ENCODE measurements at places on chromosomes 6 and 20.

DNA sequence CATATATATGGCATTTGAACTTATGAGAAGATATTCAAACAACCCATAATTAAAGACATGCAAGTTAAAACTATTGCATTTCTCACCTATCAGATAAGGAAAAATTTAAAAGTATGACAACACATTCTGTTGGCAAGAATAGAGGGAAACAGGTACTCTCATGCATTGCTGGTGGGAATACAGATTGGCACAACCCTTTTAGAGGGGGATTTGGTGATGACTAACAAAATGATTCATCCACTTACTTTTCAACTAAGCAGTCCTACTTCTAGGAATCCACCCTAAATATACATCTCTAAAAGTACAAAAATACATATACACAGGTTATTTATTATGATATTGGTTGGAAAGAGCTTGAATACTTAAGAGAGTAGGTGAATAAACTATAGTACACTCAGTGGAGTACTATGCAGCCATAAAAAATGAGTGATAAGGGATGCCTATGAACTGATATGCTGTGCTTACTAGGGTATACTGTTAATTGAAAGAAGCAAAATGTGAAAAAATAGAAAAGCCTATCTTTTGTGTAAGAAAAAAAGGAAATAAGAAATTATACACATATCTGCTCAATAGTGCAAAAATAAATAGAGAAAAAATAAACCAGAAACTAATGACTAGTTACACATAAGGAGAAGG lies 42.2 kb downstream of the ADAT2 start:
- no peak for DNase-seq

DNA sequence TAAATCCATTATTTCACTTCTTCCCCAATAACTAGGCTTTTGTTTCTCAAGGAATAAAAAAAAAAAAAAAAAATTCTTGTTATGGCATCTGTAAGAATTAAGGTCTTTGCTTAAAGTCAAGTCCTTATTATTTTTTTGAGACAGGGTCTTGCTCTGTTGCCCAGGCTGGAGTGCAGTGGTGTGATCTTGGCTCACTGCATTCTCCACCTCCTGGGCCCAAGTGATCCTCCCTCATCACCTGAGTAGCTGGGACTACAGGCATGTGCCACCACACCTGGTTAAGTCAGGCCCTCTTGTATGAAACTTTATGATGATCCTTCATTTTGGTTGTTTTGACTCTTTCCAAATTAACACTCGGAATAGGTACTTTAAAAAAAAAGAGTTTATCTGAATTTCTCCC lies 17.3 kb downstream of the DSTN start:
- no peak for DNase-seq

- DNase-seq: no peak
These were observed 169.7 kb upstream of the GGTLC1 start for GRCh38 chr20:24158281-24158680.

DNA sequence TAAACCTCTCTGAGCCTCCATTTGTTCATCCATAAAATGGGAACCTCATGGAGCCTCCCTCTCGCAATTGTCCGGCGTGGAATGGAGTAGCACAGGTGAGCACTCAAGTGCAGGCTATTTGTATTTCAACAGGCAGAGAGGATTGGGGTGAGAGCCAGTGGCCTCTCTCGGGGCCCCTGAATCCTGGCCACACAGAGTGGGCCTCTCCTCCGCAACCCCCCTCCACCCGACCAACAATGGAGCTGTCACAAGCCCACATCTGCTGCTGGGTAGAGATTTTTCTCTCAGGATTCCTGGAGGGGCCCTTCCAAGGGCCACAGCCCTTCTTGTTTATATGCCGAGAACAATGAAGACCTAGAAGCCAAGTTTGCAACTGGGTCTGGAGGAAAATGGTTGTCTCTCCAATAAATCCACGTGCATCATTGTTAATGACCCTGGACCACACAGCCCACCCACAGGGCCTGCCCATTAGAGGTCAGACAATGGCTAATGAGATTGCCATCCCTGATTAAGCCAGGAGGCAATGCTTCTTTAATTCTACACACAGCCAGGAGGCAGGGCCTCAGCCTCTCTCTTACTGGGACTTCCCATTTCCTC lies 233.0 kb downstream of the ANKRD60 start:
- DNase-seq: no peak

DNA sequence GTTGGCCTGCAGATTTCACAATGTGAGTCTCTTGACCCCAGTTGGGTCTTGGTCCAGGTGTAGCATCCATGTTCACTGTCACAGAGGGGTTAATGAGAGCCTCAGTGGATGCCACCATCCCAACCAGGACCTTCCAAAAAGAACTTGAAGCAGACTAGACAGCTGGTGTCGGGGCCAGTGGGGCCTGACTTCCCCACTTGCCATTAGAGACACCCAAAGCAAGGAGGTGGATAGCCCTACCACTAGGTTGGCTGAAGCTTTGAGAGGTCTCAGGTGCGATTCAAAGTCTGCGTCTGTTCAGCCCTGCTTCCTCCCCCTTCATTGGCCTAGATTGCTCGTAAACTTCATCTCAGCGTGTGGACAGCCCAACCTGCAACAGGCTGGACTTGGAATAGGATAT lies 196.4 kb upstream of the RREB1 start:
- DNase-seq: no peak

GRCh38 chr6:118179048-118179447 lies 272.0 kb downstream of the SLC35F1 start:
- no peak for DNase-seq

- no peak for DNase-seq
These were observed 45.1 kb downstream of the SLC13A3 start for GRCh38 chr20:46605978-46606816.

GRCh38 chr20:60010689-60011458 lies 52.7 kb downstream of the CDH26 start:
- DNase-seq: no peak

DNA sequence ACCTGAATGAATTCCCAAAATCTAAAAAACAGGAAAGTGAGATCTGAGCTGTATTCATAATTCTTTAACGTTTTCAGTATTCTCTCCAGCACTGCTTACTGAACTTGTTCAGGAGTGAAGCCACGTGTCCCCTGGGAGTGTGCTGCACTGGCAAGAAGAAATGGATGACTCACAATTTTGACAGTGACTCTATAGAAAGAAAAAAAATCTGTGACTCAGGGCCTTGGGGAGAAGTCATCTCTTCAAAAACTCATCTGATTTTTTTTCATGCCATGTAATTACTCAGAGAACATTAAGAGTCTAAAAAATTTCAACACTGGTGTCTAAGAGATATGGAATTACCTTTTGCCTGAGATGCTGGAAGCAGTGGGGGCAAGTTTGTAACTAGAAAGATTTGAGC lies 39.7 kb downstream of the ANKEF1 start:
- no peak for DNase-seq

- DNase-seq: no peak
These were observed 165.6 kb upstream of the LAMP5 start for GRCh38 chr20:9348747-9349146.

GRCh38 chr6:137705160-137706082 lies 161.6 kb upstream of the TNFAIP3 start:
- DNase-seq: peak; percentile 40

DNA sequence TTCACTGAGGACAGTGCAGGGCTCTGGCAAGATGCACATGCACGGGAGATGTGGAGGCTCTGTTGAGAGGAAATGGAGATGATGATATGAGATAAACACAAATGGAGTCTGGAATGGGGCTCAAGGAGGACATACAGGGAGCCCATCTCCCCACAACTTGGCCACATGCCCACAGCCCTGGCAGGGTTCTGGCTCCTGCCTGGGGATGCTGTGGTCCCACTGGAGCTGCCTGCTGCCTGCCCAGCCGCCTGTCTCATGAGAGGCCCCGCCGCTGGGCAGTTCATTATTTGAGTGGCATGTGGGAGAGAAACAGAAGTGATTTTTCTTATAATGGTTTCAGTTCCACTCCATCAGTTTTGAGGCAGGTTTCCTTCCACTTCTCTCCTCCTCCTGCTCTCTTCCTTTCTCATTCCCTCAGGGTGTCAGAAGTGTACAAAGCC lies 133.6 kb upstream of the TRAF3IP2 start:
- no peak for DNase-seq

GRCh38 chr6:61951586-61951985 lies 334.4 kb downstream of the KHDRBS2 start:
- no peak for DNase-seq

DNA sequence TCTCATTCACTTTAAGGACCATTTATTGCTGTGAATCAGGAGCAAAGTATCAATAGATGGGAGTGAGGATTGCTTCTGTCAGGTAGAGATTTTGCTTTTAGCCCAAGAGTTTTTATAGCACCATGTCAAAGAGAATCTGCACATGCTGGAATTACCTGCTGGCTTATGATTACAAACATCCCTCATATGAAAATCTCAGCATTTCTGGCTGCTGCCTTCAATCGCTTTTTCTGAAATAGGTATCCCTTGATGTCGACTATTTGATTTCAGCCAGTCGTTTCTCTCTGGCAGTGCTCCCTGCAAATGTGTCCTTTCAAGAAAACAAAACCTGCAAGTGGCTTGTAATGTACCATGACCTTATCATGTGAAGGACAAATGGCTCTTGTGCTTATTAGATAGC lies 34.5 kb upstream of the NEDD9 start:
- no peak for DNase-seq

DNA sequence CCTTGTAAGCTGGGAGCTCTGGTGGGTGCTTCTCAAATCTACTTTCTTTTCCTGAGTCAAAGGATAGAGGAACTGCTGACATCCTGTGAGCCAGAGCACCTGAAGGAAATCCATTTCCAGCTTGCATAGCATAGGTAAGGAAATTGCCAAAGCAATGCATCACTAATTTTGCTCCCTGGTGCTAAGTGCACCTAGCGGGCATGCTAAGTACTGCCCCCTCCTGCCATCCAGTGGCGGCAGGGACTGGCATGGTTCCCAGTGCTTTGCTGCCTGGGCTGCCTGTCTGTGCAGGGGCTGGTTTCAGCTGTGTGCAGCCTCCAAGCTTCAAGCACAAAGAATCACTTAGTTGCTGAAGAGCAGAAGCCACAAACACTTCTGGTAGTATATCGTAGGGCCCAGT lies 63.9 kb downstream of the FARS2 start:
- DNase-seq: no peak

GRCh38 chr6:3377536-3378397 lies 79.1 kb downstream of the SLC22A23 start:
- no peak for DNase-seq

DNA sequence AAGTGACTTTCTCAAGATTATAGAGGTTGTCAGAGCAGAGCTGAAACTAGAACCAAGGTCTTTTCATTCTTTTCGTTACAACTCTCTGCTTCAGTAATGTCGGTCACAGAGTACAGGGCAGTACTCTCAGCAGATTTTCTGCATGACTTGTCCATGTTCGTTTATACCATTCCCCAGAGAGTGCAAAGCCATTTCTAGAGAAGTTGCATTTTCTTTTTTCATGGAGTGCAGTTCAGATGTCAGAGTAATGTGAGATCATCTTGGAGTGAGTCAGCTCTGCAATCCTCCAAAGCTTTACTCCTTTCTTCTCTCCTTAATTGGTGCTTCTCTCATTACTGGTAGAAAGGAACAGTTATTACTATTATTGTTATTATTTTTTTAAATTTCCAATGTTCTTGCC lies 115.6 kb upstream of the B3GAT2 start:
- no peak for DNase-seq

GRCh38 chr6:84554074-84554473 lies 210.3 kb downstream of the TBX18 start:
- no peak for DNase-seq

- no peak for DNase-seq
These were observed 14.5 kb downstream of the NOL4L start for GRCh38 chr20:32570401-32571190.

DNA sequence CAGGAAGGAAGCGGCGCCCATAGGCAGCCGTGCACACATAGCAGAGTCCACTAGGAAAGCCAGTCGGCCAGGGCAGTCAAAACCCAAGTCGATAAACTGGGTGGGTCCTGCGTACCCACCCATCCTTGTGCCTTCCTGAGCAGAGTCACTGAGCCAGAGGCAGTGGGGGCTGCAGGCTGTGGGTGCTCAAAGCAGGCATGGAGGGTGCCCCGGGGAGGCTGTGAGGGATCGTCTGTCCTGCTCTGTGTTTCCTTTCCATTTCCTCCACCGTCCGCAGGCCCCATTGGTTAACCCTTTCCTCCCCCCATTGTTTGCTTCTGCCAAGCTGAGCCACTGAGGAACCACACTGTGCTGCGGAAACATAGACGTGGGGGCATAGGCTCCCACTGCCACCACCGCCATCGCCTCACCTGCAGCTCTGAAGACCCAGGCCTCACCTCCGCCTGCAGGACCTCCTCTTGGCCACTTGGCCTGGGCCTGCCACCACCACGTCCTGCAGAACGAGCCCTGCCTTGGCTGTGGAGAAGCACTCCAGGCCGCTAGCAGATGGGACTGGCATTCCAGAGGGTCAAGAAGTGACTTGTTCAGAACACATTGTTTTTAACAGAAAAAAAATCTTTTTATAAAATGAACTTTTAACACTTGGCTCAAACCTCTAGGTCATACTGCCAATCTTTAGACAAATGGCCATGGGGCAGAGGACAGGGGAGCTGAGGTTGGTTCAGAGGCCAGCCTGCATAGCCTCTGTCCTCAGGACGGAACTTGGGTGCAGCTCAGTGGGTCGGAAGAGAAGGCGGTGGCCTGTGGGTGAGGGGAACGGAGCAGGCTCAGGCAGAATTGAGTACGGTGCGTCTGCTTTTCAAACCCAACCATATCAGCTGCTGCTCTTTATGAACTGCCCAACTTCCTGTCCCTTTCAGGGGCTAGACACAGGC lies 52.6 kb downstream of the TCP11 start:
- no peak for DNase-seq

DNA sequence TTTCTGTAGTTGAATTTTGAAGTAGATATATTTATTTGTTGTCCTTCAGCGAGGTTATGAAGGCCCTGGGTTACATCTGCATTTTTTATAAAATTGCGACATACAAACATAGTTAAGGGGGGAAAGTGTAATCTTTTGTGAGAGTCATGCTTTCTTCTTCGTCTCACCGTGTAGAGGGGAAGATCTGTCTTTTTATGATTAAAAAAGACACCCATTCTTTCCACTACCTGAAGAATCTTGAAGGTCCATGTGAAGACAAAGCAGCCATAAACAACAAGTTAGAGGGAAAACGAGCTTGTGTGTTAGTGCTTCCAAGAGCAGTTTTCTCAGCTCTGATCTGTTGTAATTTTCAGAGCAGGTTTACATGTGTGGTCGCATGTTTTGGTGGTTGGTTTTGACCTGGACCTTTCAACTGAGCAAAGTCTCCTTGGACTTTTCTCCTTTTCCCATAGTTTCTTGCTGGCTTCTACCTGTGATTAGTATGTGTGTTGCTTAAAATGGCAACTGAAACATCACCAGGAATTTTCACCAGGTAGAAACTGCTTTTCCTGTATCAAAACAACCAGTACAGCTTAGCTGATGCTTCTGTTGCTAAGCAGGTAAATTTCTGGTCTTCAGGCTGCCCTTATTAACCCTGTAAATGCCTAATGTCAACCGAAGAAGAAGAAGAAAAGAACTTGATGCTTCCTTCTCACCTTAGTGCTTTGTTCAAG lies 37.3 kb downstream of the RREB1 start:
- DNase-seq: no peak

DNA sequence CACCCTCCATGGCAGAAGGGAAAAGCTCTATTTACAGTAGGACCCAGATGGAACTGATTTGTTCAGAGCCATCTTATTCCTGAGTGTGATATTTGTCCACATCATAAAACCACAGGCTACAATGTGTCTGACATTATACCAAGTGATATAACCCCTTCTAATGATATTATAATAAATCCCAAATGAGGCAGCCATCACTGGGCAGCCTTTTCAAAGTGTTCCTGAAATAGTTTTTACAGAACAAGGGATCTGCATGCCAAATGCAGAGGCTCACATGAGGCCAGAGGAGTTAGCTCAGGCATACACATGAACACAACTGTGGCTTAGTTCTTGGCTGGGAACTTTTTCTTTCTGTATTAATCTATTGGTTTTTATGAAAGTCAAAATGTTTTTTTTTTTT lies 207.7 kb downstream of the MAFB start:
- DNase-seq: no peak

GRCh38 chr20:54822386-54822785 lies 347.0 kb downstream of the DOK5 start:
- no peak for DNase-seq

Measured in stimulated activated CD8-positive, alpha-beta memory T cell treated with anti-CD3 and anti-CD28 coated beads, Interleukin-7, amount 100 ng/mL, for 24 hours (primary cell).